Activated T-helper 1 cell treated with anti-CD3 and anti-CD28 coated beads, Interleukin-12 subunit alpha, Interleukin-12 subunit beta, Interleukin-2, Interleukin-4 antibody, amounts not matched to agents 30 ng/mL and 10 ng/mL and 1 ng/mL, durations not matched to agents 14 hours and 24 hours and 36 hours (primary cell): ENCODE measurements at places on chromosomes 3 and 15. TPM values are rescaled to one million over a fixed set of nuclear protein-coding genes. Genes with fewer than 3 reads are reported as not detected.

CNTN4 gene
- not detected in 2 replicates for total RNA-seq

PLA2G4F gene
- total RNA-seq = not detected in 2 replicates

KLHL40 gene
- total RNA-seq = not detected in 2 replicates

FBXL2 gene
- total RNA-seq = not detected in 2 replicates

- H3K36me3 ChIP-seq = no peaks in the 10 kb centered on the region
- no peak overlapping the region for H3K27ac ChIP-seq
- DNase-seq = no peak
- H3K4me1 ChIP-seq = no peaks in the 10 kb centered on the region
- H3K27me3 ChIP-seq = peaks cover 7% of the 10 kb centered on the region
These were observed 146.5 kb upstream of the UBE2E1 start for GRCh38 chr3:23659274-23659673.

DNA sequence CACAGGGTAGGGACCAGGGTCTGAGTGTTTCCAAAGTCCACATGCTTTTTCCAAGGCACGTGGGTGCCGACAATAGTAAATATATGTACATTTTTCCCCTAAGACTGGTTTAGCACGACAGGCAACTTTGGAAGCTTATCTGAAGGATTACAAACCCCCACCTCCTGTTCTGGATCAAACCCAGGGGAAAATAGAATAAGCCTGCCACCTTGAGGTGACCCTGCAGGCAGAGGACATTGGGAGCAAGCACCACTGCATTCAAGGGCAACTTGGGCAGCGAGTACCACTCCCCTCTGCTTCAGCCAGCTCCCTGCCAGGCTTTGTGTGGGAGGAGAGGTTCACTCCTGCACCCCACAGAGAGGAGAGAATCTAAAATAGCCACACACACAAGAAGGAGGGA lies 44.8 kb downstream of the KBTBD12 start:
- H3K36me3 ChIP-seq = no peaks in the 10 kb centered on the region
- no peak overlapping the region for H3K27ac ChIP-seq
- no peaks in the 10 kb centered on the region for H3K4me1 ChIP-seq
- H3K4me3 ChIP-seq = no peak overlapping the region

DNA sequence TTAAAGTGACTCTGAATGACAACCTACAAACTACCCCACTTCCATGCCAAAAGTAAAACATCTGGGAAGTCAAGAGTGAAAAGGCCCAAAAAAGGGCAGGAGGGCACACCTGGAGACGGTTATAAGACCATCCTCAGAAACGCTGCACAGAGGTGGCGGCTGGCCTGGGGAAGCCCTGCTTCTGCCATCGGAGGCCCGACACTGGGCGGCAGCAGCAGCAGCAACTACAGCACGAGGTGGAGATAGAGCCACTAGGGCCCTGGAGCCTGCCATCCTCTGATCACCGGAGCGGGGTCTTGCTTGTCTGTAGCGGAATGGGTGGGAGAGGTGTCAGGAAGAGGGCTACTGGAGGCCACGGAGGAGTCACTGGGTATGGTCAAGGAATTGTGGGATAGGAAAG lies 283.3 kb downstream of the ADAMTS17 start:
- no peaks in the 10 kb centered on the region for H3K36me3 ChIP-seq
- no peaks in the 10 kb centered on the region for H3K4me1 ChIP-seq
- no peak overlapping the region for H3K27ac ChIP-seq
- H3K4me3 ChIP-seq = no peak overlapping the region
- no peaks in the 10 kb centered on the region for H3K27me3 ChIP-seq

DNA sequence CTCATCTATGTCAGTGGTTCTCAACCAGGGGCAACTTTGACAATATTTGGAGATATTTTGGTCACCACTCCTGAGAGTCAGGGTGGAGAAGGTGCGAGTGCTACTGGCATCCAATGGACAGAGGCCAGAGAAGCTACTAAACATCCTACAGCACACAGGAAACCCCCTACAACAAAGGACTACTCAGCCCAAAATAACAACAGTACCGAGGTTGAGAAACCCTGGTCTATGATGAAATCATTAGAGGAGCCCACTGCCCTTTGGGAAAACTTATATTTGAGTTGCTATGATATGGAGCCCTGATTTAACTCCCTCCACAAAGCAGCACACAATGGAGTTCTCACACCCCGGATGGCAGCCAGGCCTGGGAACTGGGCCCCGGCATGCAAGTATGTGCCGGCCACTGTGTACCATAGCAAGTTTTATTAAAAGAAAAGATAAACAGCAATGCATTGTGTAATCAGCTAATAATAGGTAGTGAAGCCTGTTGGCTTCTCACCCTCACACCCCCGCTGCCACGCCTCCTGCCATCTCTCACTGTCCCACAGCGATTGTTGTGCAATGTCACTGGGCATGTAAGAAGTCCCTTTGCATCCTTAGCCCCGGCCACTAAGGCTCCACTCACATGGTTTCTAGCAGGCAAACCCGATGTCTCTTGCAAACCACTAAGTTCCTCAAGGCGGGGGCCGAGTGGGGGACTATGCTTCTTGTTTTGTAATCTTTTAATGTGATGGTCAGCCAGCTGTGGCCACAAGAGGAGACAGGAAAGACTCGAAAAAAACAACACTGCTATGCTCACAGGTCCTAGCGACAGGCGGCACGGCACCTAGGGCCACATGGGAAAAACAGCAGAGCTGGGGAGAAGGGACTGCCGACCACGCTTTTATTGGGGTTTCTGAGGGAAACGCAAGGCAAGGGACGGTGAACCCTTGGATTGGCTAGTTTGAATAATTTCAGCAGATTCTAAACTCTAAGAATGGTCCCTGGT lies 110.0 kb downstream of the AQP9 start:
- H3K4me3 ChIP-seq = no peak overlapping the region
- no peak for DNase-seq
- H3K27ac ChIP-seq = no peak overlapping the region
- no peaks in the 10 kb centered on the region for H3K36me3 ChIP-seq

GRCh38 chr3:69994919-69995318 lies 4.6 kb upstream of the SAMMSON start:
- no peak overlapping the region for H3K4me3 ChIP-seq
- no peaks in the 10 kb centered on the region for H3K27me3 ChIP-seq
- H3K36me3 ChIP-seq = no peaks in the 10 kb centered on the region
- no peak overlapping the region for H3K27ac ChIP-seq
- H3K4me1 ChIP-seq = no peaks in the 10 kb centered on the region
